ENCODE measurements at places on chromosomes 3 and 15.

- DNase-seq, result no peak
These were observed 108.8 kb downstream of the KLF13 start for GRCh38 chr15:31435261-31435911.

- no peak for DNase-seq
These were observed 72.7 kb upstream of the FNDC3B start for GRCh38 chr3:171966533-171967136.

DNA sequence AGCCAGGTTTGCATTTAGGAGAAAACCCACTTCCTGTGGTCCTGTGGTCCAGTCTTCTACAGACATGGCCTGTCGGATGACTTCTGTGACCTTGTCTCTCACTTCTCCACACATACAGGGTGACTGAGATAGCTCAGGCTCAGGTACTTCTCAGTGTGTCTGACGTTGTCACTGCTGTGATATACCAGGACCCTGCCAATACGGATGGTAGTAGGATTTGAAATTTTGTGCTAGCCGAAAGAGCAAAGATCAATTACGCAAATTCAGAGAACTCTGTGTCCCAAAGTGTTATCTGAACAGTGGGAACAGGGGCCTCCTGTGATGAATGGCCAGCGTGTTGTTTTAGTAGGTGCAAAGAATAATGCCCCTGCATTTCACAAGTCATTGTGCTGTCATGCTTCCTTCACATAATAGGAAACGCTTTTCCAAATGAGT, 128.9 kb downstream of the MCTP2 start:
- DNase-seq, result no peak

- DNase-seq, result no peak
These were observed 82.7 kb downstream of the SLC25A26 start for GRCh38 chr3:66303491-66303901.

DNA sequence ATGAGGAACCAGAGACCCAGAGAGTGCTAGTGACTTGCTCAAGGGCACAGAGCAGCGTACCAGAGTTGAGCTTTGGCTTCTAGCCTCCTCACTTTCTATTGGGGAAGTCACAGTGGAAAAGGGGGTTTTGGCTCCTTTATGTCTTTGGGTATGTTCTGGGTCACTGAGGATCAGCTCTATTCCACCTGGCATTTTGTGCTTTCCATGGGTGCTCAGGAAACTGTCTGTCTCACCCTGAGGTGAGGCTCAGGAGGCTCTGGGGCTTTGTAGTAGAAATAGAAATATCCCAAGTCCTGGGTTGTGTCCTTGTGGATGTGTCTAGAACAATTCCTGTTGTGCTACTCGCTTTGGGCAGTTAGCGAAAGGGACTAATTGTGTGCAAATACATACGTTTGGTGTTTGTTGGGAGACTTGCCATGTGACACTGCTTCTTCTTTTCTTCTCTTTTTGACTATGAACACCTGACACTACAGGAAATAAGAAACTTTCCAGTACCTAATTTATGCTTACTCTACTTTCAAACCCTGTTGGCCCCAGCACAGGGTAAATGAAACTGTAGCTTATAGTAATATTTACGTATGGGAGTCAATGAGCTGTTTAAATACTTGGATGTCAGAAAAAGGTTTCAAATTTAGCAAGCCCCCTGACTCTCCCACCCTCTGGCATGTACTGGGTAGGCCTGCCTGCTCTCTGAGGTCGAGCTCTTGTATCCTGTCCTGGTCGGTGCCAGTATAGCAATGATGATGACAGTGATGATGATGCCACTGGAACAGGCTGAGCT, 35.6 kb downstream of the SMAD3 start:
- no peak for DNase-seq

DNA sequence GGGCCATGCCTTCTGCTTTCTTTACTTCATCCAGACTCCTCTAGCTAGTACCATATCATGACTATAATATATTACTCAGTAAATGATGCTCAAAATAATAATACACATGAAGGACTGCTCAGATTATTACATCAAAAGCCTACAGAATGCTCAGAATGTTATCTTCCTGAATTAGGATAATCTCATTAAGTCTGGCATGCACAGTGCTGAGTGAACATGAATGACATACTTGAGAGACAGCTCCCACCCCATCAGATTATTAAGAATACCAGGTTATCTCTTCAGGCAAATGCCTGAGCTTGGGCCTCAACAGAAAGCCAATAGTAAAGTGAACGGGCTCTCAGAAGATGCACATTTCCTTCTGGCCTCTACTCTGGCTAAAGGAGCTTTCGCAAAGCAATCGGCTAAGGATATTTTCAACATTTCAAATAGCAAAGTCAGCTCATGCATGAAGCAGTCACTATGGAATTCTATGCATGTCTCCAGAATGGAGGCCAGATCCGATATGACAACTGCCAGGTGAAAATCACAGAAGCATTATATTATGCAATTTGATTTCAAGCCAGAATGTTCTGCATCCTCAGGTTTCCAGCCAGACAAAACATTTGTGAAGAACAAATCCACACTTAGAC, 122.6 kb downstream of the KCNMB2 start:
- no peak for DNase-seq

DNA sequence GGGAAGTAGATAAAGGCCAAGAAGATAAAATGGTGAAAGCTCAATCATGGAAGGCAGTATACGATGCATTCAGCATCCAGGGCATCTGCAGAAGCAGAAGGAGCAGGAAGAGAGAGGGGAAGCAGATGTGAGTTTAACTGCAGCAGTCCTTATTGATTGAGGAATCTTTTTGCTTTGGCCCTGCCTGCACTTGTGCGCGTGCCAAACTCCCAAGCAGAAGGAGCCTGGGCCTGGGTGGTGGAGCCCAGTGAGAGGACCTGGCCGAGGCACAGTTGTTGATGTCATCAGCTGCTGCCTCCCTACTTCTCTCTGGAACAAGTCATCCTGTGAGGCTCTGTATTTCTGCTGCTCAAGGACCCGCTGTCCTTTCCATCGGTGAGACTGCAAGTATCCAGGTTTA, 65.5 kb upstream of the ROPN1 start:
- no peak for DNase-seq

GRCh38 chr3:187684880-187685279, 14.7 kb upstream of the SST start:
- no peak for DNase-seq

- no peak for DNase-seq
These were observed 698 bp downstream of the GRM7 start for GRCh38 chr3:6861625-6862000.

DNA sequence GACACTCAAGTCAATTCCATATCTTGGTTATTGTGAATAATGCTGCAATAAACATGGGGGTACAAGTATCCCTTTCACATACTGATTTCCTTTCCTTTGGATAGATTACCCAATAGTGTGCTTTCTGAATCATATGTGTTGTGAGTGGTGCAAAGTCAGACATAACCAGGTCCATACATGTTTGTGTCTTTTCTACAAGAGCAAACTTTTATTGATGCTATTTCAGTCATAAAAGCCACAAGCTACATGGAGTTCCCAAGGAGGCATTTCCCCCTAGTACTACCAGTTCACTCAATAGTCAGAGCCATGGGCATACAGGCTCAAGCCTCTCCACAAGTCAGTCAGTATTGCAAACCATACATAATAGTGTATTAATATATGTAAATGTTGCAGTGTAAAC, 10.1 kb downstream of the CEP63 start:
- DNase-seq, result no peak

- DNase-seq, result no peak
These were observed 96.6 kb downstream of the SEMA6D start for GRCh38 chr15:47813748-47814384.

GRCh38 chr3:143604402-143605185, 243.7 kb downstream of the SLC9A9 start:
- no peak for DNase-seq

GRCh38 chr15:40836020-40836419, 7.5 kb upstream of the PPP1R14D start:
- no peak for DNase-seq

- no peak for DNase-seq
These were observed 351.0 kb downstream of the FEZF2 start for GRCh38 chr3:62022312-62022711.

GRCh38 chr3:155015776-155016436, 64.2 kb upstream of the MME start:
- no peak for DNase-seq

DNA sequence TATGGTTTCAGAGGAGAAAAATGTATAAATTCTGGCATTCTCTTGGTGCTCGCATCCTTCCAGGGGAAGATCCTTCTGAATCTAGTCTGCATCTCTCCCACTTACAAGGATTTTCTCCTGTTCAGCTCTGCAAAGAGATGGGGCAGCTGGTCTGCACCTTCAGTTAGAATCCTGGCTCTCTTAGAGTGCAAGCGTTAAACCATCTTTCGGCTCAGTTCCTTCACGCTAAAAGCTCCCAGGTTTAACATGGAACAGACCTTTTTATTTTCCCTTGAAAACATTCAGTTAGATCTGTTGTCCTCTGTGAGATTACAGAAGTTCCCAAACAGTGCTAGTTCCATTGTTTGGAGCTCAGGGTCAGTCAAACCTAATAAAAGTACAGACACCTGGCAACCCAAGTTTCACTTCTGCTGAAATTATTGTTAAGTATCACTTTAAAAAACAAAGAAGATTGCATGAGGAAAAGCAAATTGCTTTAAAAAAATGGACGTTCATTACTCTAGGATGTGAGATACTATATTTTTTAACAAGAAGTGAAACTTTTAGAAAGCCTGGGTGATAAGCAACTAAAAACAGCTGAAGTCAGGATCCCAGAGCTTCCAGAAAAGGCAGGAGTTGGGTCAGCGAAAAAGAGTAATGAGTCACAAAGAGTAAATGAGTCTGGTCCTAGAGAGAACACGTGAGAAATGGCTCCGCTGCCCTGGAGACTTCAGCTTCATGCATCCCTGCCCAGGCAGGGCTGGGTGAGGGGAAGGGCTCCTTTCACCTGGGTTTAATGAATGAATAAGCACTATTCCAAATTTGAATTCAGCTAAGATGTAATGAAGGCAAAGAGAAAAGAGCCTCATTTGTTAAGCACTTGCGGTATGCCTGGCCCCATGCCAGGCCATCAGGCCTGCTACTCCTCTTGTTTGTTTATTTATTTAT, 63.3 kb downstream of the ABTB1 start:
- DNase-seq, result no peak

- DNase-seq, result no peak
These were observed 30.3 kb upstream of the TSC22D2 start for GRCh38 chr3:150377601-150378300.

DNA sequence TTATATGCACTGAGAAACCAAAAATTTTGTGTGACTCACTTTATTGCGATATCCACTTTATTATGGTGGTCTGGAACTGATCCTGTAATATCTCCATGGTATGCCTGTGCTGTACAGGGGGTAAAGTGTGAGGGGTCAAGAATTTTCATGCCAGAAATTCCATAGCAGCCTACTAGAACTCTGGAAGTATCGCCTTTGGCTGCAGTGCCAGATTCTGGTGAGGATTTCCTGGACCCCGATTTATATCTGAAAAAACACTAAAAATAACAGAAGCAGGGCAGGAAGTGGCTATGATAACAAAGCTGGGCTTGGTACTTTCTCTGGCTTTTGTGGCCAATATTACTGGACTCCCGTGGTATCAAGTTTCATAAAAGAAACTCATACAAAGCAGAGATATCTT, 36.4 kb downstream of the CCDC80 start:
- no peak for DNase-seq

GRCh38 chr3:51709004-51709420, 2.1 kb downstream of the GRM2 start:
- no peak for DNase-seq

DNA sequence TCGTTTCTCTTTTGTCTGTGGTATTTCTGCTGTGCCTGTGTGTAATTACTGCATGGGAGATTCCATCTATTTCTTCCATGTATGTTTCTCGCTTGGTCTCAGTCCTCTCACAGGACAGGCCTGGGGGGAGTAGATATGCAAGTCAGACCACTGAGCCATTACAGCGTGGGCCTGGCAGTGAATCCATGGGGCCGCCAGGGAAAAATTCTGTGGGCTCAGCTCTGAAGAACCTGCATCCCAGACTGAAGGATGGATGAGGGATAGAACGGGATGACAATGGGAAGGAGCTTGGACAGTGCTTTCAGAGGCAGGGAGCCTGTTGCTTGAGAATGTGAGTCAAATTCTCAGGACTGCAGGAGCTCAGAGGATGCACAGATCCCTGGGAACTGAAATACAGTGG, 24.8 kb downstream of the GRAMD2A start:
- no peak for DNase-seq

DNA sequence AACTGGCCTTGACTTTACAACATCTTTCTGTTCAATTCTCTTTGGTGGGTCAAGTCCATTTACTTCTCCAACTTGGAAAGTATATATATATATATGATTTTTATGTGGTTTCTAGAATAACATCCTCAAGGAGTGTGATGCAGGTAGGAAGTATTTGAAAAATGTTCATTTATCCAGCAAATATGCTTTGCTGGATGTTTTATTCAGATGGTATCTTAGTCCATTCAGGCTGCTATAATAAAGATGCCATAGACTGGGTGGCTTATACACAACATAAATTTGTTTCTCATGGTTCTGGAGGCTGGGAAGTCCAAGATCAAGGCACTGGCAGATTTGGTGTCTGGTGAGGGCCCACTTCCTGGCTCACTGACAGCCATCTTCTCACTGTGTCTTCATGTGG, 168.7 kb upstream of the RASGRP1 start:
- DNase-seq, result no peak

GRCh38 chr3:134598763-134599545, 51.9 kb downstream of the KY start:
- DNase-seq, result no peak

DNA sequence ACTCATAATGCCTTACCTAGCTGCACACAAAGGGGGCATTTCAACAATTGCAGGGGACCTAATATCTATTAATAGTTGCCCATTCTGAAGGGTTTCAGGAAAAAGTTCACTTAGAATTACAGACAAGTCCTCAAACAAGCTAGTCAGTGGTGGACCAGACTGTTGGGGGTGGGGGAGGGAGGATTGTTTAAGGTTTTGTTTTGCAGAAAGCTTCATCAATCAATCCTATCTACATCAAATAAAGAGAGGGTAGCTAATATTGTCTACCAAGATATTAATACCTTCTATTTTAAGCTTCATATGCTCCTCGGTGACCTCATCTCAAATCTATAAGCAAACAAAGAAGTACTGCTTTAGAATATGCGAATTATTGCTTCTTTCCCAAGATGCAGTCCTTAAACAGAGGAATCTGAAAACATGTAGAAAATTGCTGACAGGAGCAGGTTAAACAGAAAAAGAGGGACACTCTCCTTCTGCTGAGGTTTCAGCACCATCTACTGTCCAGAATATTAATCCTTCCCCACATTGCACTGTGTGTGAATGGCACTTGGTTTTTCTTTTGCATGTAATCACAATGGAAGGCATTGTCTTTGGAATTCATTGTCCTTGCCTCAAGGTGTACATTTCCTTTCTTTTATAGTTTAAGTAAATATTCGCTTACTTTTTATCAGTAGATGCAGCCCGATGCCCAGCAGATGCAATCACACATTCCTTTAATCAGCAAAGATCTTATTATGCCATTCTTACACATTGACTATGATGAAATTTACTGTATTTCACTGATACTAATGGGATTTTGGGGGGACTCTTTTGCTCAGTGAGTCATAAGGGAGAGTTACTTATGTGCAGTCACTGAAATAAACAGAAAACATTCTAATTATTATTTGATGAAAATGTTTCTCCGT, 94.7 kb downstream of the IL5RA start:
- DNase-seq, result no peak

- no peak for DNase-seq
These were observed 268.8 kb downstream of the NR2F2 start for GRCh38 chr15:96599268-96599667.

- DNase-seq, result no peak
These were observed 198.6 kb upstream of the NR2E3 start for GRCh38 chr15:71611553-71612396.

- no peak for DNase-seq
These were observed 788 bp upstream of the WDR73 start for GRCh38 chr15:84654689-84655453.

Data from GOT3 (cell line).